ENCODE measurements at places on chromosomes 1 and 21.

- DNase-seq: no peak
Measured at GRCh38 chr1:64550510-64550909, 80.6 kb downstream of the CACHD1 start.

GRCh38 chr1:96558635-96559034 lies 162.9 kb upstream of the PTBP2 start:
- DNase-seq: no peak

- DNase-seq: no peak
Measured at GRCh38 chr1:167375949-167376348, 142.4 kb downstream of the CD247 start.

DNA sequence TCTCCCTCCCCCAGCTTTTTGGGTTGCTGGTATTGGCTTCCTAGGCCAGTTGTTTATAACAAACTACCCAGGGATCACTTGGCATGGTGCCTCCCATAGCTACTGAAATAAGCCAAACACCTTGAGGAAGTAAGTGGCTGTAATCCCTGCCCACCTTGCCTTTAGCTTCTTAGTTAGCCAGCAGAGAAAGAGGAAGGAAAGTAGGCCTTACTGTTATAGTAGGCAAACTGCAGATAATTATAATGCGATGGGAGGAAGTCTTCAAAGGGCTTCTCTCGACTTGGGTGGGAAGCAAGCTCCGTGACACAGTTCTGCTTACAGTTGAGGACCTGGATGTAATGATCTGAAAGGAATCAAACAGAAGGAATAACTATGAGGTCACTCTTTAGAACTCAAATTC lies 8.2 kb downstream of the P3H1 start:
- DNase-seq: no peak

- DNase-seq: no peak
Measured at GRCh38 chr1:82018319-82018718, 217.6 kb downstream of the ADGRL2 start.

DNA sequence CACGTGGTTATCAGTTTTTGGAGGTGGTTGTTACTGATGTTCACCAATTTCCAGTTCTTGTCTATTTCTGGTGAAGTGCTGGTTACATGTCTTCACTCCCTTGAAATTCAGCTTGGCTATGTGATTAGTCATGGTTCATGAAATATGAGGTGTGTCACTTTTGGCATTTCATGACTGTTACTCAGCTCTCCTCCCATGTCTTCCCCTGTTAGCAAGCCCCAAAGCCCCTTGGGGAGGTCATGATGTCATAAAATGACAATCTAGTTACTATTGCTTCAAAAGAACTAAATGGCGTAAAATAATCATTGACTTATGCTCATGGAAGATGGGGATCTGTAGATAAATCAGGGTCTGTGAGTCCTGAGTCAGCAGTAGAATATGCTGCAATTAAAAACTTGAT lies 425.1 kb downstream of the SETD4 start:
- no peak for DNase-seq

DNA sequence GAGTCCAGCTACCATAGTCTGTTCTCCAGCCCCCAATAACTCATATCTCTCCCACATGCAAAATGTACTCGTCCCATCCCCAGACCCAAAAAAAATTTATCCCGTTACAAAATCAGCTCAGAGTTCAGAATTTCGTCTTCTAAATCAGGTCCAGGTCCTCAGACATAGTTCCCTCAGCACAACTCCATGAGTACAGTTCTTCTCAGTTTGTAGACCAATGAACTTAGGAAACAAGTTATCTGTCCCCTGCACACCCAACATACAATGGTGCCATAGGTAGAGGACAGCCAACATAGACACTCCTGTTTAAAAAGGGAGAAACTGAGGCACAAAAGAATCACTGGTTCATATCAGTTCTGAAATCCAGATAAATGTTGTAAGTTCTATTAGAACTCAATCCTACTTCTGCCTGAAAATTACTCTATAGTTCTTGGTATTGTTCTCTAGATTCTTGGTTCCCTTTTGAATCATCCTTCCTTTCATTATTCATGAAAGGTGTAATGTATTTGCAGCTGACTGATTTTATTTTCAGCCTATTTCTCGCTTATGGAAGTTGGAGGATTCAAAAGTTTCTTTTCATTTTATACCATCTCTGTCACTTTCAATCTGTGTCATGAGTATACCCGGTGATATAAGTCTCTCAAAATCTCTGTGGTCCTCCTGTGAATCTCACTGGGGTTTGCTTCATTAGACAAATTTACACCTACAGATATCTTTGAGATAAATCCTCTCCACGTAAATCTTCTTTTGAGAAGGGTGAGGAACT lies 75.8 kb upstream of the TSPAN2 start:
- DNase-seq: no peak

All from substantia nigra (tissue), 51 donors.